Stimulated activated CD4-positive, alpha-beta T cell treated with anti-CD3 and anti-CD28 coated beads, TNF-alpha, amount 100 ng/mL, for 24 hours (primary cell): ENCODE measurements at places on chromosomes 16 and 17.

DNA sequence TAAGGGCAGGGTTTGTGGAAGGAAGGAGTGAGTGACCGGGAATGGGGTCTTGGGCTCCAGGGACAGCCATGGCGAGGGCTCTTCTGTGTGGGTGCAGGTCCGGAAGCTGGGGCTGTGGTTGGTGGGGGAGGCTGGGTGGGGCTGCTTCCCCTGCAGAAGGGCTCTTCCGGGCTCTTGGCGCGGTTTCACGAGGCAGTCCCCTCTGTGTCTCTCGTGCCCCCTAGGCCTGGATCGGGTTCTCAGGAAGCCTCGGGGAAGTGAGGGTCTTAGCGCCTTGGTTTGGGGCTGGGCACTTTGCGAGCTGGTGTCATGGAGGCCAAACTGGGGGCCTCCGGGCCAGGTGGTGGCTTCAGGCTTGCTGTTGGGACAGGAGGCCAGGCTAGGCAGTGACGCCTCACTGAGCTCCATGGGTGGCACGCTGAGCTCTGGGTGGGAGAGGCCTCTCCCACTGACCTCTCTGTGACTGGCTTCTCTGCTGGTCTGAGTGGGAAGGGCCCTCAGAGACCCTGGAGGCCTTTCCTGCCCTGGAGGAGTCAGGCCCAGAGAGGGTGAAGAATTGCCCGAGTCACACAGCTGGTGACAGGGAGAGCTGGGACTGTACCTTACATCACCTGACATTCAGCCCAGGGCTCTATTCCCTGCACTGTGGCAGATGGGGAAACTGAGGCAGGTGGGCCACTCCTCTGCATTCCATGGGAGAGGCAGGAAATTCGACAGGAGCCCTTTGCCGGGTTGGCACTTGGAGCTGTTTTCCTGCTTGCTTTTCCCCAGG lies 8.2 kb downstream of the ADCY7 start:
- no peak for DNase-seq

DNA sequence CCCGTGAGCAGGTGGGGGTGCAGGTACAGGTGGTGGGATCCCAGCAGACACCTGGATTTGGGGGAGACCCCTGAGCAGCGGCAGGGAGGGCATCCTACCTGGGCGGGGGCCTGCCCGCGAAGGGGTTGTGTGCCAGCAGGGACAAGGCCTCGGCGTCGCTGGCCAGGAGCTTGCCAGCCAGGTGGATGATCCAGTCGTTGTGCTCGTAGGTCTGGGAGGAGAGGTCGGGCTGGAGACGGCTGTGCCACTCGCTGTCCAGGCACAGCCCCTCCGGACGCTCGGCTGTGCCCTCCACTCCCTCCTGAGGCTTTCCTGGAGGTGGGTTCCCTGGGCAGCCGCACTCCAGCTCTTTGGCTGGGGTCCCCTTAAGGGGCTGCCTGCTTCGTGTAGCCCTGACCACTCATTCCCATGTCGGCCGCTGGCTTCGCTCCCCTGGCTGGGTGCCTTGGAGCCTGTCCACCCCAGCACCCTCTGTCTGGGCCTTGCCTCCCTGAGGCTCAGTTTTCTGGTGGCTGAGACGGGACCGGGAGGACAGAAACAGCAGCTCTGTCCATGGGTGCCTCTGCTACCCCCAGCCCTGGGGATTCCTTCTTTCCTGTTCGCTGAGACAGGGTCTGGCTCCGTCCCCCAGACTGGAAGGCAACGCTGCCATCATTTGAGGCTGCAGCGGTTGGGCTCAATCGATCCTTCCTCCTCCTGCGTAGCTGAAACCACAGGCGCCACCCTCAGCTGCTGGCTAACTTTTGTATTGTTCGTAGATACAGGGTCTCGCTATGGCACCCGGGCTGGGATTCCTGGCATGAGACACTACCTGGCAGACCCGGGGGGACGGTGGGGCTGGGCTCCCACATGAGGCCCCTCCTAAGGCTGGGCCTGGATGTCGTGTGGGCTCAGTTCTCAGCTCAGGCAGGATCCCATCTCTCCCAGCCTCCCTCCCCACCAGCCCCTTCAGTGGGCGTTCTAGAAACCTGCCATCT lies 68.6 kb upstream of the GNG13 start:
- DNase-seq: no peak

DNA sequence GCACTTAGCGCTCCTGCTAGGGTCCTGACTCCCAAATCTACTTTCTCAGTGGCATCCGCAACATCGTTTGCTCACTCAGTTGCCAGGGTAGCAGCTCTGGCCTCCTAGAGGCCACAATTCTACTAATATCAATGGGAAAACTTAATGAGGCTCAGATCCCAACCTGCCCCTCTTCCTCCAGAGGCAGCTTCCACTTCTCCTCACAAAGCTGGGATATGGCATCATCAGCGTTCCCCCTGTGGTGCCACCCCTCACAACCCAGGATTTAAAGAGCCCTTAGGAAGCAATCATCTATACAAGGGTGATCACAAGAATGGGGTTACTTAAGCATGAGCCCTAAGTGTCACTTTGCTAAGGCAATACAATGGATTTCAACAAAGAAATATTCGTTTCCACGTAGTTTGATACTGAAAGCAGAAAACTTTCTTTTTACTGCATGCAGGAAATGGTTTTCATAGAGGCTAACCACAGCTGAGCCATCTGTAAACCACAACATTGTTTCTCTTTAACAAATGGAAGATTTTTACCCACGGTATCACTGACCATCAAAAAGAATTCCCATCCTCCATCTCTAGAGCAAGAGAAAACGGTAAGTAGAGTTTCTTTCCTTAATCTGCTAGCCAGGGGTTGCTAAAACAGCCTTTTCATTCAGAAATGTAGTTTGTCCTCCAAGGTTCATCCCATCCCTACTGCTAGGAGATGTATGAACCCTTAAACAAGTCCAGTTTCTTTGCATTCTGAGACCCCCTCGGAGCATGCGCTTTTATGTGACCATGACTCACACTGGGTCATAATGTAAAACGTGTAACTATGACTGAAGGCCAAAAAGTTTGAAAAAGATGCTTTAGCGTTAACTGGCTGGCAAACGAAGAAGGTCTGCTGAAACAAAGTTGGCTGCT lies 68.3 kb upstream of the BCAR1 start:
- no peak for DNase-seq

DNA sequence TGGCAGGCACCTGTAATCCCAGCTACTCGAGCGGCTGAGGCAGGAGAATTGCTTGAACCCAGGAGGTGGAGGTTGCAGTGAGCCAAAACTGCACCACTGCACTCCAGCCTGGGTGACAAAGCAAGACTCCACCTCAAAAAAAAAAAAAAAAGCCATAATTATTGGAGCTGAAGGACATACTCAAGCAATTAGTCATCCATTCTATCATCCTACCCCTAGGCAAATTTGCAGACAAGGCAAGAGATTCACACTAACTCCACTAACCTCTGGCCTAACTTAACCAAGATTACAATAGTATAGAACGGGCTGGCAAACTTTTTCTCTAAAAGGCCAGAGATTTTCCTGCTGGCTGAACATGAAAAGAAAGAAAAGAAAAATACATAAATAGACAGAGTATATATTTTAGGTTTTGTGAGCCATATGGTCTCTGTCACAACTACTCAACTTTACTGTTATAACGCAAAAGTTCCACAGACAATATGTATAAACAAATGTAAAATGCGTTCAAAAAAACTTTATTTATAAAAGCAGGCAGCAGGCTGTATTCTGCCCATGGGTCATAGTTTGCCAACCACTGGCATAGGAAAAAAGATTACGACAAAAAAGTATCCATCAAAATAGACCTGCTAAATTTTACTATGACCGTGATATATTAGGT lies 29.7 kb downstream of the BRIP1 start:
- no peak for DNase-seq

- no peak for DNase-seq
These were observed 611 bp downstream of the BANP start for GRCh38 chr16:87951552-87952538.

DNA sequence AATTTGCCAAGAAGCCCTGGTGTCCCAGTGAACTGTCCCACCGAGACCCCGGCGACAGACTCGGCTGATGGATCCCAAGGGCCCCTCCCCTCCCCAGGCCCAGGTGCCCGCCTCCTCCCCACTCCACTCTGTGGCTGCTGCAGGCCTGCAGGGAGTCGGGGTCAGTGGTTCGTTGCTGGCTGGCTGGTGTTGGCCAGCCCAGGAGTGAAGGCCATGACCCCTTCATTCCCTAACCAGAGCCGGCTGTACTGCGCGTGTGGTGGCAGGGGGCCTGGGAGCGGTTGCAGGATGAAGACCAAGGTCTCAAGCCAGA lies 9.2 kb upstream of the TBX2 start:
- DNase-seq: no peak

- DNase-seq: no peak
These were observed 755 bp downstream of the RPL3L start for GRCh38 chr16:1953734-1954133.

GRCh38 chr17:11943759-11944347 lies 53.4 kb downstream of the ZNF18 start:
- DNase-seq: no peak

GRCh38 chr17:81349397-81350319 lies 45.6 kb upstream of the BAHCC1 start:
- no peak for DNase-seq

DNA sequence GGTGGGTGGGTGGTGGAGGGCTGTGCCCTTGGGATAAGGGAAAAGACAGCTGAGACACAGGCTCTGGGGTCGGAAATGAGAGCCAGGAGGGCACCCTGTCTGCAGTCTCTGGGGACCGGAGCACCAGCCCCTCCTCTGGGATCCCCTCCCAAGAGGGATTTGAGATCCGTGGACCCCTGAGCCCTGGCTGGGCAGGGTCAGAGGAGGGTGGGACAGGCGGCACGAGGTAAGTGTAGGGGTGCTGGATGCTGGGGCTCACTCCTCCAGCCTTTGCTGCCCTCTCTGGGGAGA lies 425 bp downstream of the SGSH start:
- no peak for DNase-seq

GRCh38 chr16:57741660-57742191 lies 6.2 kb downstream of the KATNB1 start:
- no peak for DNase-seq
